ENCODE measurements at places on chromosomes 11 and 22. TPM values are rescaled to one million over a fixed set of nuclear protein-coding genes. Genes with fewer than 3 reads are reported as not detected.

- DNase-seq: peak; percentile 50
These were observed 46.1 kb upstream of the LINC01488 start for GRCh38 chr11:69435161-69435986.

- DNase-seq: no peak
These were observed 115.9 kb downstream of the FBXO7 start for GRCh38 chr22:32590556-32590955.

- peak; percentile 74 for DNase-seq
These were observed 845 bp downstream of the MPPED2 start for GRCh38 chr11:30585125-30585891.

- DNase-seq: no peak
These were observed 23.5 kb downstream of the PITPNB start for GRCh38 chr22:27895600-27895999.

GRCh38 chr11:57406337-57406904 is 16.0 kb upstream of the PRG2 start:
- DNase-seq: no peak

DNA sequence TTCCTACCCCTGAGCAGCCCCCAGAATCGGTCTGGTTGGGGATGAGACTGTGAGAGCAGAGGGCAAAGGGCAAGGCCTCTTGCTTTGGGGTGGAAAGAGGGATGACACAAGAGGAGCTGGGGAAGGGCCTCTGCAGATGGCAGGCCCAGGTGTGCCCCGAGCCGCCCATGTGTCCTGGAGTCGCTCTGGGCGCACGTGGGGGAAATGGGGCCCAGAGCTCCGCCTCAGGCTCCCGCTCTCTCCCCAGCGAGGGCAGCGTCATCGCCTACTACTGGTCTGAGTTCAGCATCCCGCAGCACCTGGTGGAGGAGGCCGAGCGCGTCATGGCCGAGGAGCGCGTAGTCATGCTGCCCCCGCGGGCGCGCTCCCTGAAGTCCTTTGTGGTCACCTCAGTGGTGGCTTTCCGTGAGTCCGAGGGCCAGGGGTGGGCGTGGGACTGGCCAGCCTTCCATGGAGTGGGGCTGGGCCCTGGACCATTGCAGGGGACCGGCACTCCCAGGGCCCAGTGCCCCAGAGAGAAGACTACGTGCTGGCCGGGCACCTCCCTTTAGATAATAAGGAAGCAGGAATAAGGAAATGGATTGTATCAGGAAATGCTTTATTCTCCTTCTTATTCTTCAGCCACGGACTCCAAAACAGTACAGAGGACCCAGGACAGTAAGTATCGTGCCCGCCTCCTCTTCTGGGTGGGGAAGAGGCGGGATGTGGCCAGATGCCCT is 30.1 kb downstream of the ST14 start:
- DNase-seq: no peak

GRCh38 chr11:116990061-116990473 is 108.2 kb downstream of the SIK3 start:
- no peak for DNase-seq

DNA sequence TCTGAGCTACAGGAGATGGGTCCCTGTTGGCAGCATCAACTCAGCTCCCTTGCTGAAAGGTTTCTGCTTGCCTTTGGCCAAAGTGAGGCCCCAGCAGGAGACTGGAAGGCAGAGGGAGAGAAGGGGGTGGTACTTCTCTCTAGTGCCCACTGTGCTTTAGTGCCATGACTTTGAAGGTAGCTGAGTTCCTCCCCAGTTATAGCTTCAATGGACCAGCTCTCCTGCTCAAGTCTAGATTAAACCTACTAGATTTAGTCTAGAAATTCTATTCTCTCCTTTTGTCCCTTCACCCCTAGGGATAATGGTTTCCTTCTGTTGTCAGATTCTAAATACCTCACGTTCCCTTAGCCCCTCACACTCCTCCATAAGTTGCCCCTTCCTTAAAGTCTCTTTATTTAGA is 119.2 kb downstream of the TIMP3 start:
- no peak for DNase-seq

GRCh38 chr11:7849018-7849417 is 52.3 kb upstream of the OR5P2 start:
- DNase-seq: no peak

GRCh38 chr11:66607126-66607834 is 9.2 kb upstream of the RBM14 start:
- DNase-seq: peak; percentile 96

DNA sequence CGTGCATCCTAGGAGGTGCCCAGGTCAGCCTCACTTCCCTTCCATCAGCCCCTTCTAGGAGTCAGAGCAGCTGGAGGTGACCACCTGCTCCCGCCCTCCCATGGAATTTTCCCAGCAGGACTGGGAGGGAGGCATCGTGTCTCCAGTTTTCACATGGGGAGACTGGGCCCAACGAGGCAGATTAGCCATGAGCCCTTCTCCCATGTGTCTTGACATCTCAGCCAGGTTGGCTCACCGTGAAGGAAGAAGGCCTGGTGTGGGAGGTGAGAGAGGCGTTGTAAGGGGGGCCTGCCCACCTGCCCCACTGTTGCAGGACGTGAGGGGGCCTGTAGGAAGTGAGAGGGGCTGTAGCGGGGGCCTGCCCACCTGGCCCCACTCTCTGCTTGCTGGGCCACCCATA is 1521.4 kb downstream of the BRD1 start:
- no peak for DNase-seq

DNA sequence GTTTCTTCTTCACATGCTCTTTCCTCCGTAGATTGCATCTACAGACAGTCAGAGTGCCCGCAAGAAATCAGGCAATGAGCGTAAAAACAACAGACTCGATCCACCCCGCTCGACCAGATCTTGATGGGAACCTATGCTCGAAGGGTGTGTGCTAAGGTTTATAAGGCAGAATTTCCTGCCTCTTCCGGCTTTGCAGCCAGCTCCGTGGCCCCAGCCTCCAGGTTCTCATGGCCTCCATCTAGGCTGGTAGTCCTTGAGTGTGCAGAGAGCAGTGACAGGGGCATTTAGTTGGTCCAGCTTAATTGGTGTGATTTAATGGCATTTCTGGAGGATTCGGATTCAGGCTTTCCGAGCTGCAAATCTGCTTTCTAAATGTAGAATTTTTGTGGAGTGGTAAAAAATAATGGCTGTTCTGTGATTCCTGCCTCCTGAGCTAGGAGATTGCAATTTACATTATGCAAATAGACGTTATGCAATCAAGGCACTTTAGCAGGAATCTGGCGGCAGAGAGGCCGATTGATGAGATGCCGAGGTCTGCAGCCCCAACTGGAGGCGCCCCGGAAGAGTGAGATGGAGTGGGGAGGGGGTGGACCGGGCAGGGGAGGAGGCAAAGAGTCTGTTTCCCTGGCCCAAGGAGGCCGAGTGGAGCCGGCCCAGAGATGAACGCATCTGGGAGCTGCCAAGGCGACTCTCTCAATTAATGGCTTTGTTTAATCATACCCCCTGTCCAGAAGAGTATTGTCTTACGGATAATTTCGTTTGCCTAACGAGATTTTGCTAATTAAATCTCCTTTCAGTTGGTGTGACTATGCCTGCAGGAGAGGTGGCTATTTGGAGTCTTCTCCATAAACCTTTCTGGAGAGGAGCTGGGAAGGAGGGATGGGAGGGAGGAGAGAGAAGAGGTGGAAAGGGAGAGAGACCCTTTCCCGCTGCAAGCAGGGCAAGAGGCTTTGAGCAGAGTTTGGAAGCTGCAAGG is 75.3 kb downstream of the PKNOX2 start:
- DNase-seq: no peak

The P2RX3 gene
- 0.36 TPM for total RNA-seq

The PRR5L gene
- 5.8 TPM for total RNA-seq

The MYOD1 gene
- total RNA-seq: not detected

The SMIM35 gene
- total RNA-seq: not detected

The HDAC10 gene
- total RNA-seq: 7.2 TPM

The KCNJ1 gene
- not detected for total RNA-seq
